Omental fat pad (tissue), 4 donors: ENCODE measurements at places on chromosomes 5 and 9. TPM values are rescaled to one million over a fixed set of nuclear protein-coding genes. Genes with fewer than 3 reads are reported as not detected.

The ZNF189 gene
- 22.7 TPM for total RNA-seq

The IFNK gene
- total RNA-seq = not detected

The SLCO4C1 gene
- not detected for total RNA-seq

The SPINK7 gene
- not detected for total RNA-seq

The DOK3 gene
- total RNA-seq = 7.4 TPM

The ARRDC3 gene
- 87.0 TPM for total RNA-seq

The CCDC187 gene
- not detected for total RNA-seq

DNA sequence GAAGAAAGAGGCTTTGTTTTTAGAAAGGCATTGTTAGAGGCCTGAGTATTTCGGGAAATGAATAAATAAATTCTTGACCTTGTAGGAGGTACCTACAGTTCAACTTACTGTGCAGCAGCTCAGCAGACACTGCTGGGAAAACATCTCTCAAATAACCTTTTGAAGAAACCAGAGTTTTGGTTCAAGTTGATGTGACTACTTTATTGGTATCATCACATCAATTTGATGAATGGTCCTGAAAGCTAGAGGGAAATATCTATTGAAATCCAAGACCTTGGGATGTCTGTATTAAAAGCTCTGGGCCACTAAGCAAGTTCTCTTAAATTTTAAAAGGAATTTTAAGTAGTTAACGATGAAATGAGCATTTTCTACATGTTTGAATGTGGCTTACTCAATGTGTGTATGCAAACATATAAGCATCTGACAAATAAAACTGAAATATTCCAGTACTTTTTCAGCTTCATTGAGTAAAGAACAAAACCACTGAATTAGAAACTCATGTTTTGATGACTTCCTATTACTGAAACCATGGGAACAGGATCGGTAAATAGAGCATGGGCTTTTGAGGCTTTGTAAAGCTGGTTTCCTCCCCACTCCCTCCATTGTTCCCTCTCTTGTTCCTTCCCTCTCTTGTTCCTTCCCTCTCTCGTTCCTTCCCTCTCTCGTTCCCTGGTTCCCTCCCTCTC, 36.7 kb downstream of the SLC27A6 start:
- DNase-seq = no peak

- no peak for DNase-seq
These were observed 28.4 kb downstream of the PAX5 start for GRCh38 chr9:37005517-37006140.

DNA sequence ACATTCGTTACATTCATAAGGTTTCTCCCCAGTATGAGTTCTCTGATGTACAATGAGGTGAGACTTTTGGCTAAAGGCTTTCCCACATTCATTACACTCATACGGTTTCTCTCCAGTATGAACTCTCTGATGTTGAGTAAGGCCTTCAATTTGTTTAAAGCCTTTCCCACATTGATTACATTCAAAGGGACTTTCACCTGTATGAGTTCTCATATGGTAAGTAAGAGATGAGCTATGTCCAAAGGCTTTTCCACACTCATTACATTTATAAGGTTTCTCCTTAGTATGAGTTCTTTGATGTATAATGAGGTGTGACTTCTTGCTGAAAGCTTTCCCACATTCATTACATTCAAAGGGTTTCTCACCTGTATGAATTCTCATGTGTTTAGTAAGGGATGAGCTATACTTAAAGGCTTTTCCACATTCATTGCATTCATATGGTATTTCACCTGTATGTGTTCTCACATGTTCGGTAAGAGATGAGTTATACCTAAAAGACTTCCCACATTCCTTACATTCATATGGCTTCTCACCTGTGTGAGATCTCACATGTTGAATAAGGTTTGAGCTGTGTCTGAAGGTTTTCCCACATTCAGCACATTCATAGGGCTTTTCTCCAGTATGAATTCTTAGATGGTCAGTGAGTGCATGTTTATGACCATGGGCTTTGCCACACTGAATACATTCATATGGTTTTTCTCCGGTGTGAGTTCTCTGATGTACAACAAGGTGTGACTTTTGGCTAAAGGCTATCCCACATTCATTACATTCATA, 13.5 kb downstream of the ZFP37 start:
- no peak for DNase-seq

- no peak for DNase-seq
These were observed 477.1 kb downstream of the PDE4D start for GRCh38 chr5:59416451-59416850.

GRCh38 chr9:103681435-103681834, 412.7 kb upstream of the SMC2 start:
- DNase-seq = no peak

DNA sequence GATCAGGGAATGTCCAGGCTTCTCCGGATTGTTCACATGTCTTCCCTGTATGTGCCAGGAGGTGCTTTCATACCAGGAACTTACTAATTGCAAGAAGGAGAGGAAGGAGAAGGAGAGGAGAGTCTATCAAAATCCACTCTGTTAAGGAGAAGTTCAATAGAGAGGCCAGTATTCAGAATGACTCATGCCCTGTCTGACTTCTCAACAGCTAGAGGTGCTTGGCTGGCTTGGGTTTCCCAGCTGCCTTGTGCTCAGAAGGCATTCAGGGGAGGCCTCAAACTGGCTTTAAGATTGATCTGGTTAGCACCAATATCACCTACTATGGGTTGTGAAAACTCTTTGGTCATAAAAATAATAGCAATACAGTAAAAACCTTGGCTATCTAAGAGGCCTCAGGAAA, 167.9 kb upstream of the GLRA1 start:
- no peak for DNase-seq

- DNase-seq = no peak
These were observed 1711.3 kb upstream of the ACO1 start for GRCh38 chr9:30673132-30673531.

- no peak for DNase-seq
These were observed 88.0 kb downstream of the TRIO start for GRCh38 chr5:14231156-14231555.

- DNase-seq = no peak
These were observed 147.1 kb downstream of the ZNF608 start for GRCh38 chr5:124599028-124599973.

DNA sequence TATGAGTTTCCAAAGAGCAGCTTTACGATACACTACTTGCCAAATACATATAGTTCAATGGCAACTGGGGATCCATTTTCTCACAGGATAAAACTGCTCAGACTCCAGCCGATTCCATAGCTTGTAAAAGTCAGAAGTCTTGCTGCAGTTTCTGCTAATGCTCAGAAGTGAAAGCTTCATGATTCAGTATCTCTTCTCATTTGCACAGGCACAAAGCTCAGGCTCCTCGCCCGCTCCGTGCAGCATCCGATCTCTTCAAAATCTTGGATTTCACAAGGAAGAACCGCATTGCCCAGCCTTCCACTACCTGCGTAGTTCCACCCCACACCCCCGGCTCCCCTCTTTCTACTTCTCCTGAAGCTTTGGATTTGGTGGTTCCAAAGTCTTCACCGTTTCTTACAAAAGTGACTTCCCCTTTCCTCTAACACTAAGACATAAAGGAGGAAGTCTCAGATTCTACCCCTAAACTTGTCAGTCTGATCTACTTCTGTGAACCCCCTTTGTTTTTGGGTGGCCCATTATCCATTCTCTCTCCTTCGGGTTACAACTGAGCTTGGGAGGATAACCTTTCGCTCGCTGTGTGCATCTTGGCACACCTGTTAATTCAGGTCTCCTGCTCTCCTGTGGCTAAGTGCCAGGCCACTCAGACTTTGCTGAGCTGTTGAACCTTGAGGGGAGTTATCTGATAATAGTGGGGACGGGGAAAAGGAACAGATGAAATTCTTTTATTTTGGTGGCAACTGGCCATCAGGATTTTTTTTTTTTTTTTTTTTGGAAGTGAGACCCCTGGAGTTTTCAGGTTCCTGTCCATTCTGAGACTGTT, 194.1 kb downstream of the GNA14 start:
- no peak for DNase-seq

GRCh38 chr9:90547896-90548295, 94.7 kb downstream of the DIRAS2 start:
- DNase-seq = no peak

DNA sequence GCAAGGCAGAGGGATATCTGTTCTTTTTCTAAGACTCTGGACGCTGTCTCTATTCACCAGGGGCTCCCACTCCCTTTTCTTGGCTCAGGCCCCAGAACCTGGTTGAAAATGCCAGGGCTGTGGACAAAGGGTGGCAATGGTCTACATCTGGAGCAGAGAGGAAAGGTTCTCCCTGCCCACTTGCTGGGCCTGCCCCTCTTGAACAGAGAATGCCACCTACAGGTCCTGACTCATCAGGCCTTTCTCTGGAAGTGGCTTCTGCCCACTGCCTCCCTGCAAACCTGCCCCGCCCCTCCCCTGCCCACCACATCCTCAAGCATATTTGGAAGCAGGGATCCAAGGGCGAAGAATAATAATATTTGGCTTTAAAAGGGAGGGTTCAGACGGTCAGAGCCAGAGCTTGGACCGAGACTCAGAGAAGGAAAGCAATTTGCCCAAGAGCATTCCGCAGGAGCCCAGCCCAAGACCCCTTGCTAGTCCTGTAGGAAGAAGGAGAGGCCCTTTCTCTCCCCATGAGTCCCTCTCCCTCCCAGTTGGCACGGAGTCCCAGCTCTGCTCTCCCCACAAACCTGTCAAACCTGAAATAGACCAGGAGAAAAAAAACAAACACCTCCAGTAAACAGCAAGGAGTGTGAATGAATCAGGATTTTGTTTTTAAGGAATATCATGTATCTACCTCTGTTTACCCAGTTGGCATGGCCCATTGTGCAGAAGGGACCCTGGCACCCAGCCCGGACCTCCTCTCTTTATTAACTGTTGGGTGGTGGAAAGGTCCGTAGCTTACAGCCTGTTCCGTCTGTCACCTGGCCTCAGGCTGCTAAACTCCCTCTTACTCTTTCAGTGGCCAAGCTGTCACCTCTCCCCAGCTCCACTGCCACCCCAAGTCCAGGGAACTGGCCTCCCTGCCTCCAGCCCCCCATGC, 37.7 kb upstream of the STXBP1 start:
- DNase-seq = no peak

GRCh38 chr9:15498246-15498995, 12.3 kb downstream of the PSIP1 start:
- DNase-seq = no peak

- DNase-seq = no peak
These were observed 11.6 kb downstream of the AGPAT2 start for GRCh38 chr9:136675477-136676296.
